ENCODE measurements at places on chromosomes 16 and 17.

DNA sequence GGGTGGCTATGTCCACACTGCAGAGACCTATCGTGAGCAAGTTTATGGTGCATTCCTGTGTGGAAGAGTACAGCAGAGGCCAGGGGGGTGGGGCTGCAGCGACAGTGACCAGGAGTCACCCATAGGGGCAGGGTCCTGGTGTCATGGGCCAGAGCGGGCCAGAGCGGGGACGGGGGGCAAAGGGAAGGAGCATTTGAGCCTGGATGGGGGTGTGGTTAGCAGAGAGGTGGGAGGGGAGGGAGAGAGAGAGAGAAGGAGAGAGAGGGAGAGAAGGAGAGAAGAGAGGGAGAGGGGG is 17.8 kb downstream of the JPH3 start:
- DNase-seq, result no peak

- no peak for DNase-seq
Observed at GRCh38 chr16:4194661-4195060, 47.2 kb downstream of the SRL start.

DNA sequence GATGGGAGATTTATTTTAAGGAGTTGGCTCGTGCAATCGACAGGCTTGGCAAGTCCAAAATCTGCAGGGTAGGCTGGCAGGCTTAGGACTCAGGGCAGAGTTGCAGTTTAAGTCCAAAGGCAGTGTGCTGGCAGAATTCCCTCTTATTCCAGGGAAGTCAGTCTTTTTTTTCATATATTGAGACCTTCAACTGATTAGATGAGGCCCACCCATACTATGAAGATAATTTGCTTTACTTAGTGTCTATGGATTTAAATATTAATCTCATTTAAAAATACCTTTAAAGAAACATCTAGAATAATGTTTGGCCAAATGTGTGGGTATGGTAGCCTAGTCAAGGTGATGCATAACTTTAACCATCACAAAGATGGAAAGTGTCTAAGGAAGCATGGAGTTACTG is 99.8 kb downstream of the CNTNAP4 start:
- no peak for DNase-seq

DNA sequence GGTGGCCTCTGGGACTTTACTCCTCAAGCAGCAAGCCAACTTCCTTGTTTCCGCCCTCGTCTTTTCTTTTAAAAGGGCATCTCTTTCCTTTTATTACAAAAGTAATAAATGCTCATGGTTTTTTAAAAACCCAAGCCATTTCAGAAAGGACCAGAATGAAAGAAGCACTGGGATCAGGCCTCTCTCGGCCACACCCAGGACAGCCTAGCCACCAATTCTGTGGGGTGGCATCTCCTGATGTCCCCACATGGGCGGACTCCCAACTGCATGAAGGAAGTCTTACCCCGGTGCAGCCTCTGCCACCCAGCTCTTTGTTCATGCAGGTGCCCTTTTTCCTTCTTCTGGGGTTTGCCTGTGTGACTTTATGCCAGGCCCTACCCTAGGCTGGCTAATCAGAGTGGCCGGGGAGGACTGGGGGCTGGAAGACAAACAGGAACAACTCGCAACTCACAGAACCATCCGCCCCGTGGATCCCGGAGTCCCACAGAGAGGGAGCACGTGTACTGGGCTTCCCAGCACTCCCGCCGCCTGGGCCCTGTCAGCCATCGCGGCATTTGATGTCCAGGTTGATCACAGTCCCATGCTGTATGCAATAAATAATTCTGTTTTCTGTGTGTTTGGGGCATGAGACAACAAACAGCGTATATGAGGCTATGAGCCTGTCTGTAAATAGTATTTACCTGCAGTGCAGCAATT is 2.6 kb upstream of the RASD1 start:
- DNase-seq, result no peak

GRCh38 chr17:50458270-50458669 is 10.4 kb downstream of the CHAD start:
- DNase-seq, result no peak

GRCh38 chr17:32783602-32784001 is 93.3 kb downstream of the MYO1D start:
- no peak for DNase-seq

DNA sequence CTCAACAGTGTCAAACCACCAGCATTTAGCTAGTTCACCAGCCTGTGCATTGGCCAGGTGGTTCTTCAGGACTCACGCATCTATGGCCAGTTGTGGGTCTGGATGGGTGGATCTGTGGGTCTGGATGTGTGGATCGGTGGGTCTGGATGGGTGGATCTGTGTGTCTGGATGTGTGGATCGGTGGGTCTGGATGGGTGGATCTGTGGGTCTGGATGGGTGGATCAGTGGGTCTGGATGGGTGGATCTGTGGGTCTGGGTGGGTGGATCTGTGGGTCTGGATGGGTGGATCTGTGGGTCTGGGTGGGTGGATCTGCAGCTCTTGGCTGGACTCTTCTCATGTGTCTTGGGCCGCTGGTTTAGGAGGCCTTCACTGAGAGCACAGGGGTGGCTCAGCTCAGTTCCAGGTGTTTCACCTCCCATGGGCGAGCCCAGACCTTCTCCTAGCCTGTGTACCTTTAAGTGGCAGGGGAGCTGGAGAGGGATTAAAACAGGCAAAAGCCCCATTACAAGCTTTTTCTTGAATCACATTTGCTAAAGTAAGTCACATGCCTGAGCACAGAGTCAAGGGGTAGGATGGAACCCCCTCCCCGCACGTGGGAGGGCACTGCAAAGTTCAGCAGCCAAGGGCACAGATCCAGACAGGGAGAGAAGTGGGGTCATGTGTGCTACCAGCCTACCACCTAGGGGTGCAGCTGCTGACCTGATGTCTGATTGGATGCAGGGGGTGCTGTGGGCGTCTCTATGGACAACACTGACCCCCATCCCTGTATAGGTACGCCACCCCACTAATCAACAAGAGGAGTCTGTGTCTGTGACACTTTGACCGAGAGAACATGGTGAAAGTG is 3.4 kb upstream of the NUBP1 start:
- no peak for DNase-seq

- no peak for DNase-seq
Observed at GRCh38 chr17:12734926-12735325, 54.4 kb upstream of the ARHGAP44 start.

GRCh38 chr16:4053301-4053845 is 62.9 kb downstream of the ADCY9 start:
- DNase-seq, result peak; percentile 20

GRCh38 chr17:47692137-47692894 is 1.6 kb upstream of the TBKBP1 start:
- no peak for DNase-seq

DNA sequence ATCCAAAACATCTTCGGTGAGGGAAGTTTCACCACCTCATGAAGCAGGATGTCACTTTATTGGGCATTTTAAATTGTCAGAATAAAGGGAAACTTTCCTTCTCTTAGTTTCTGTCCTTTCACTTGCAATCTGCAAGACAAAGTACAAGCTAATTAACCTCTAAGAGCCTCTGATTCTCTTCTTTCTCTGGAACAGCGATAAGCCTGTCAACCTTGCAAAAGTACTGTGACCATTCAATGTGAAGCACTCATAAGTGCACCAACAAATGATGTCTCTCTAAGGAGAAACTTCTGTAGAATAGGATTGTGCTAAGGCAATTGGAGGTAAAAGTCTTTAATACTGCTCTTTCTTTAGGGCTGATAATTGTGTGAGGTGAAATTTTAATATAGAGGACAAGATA is 1622.3 kb downstream of the CDH8 start:
- no peak for DNase-seq

GRCh38 chr17:71798701-71799100 is 322.1 kb upstream of the SOX9 start:
- no peak for DNase-seq

GRCh38 chr17:48228720-48229119 is 121.2 kb downstream of the SNX11 start:
- no peak for DNase-seq

- no peak for DNase-seq
Observed at GRCh38 chr16:73526011-73526804, 478.3 kb upstream of the ZFHX3 start.

GRCh38 chr16:48535831-48536613 is 74.0 kb downstream of the N4BP1 start:
- DNase-seq, result peak; percentile 24

GRCh38 chr17:43176119-43176570 is 5.1 kb downstream of the NBR1 start:
- DNase-seq, result no peak

GRCh38 chr16:16821261-16821660 is 442.3 kb downstream of the NPIPA7 start:
- DNase-seq, result no peak

DNA sequence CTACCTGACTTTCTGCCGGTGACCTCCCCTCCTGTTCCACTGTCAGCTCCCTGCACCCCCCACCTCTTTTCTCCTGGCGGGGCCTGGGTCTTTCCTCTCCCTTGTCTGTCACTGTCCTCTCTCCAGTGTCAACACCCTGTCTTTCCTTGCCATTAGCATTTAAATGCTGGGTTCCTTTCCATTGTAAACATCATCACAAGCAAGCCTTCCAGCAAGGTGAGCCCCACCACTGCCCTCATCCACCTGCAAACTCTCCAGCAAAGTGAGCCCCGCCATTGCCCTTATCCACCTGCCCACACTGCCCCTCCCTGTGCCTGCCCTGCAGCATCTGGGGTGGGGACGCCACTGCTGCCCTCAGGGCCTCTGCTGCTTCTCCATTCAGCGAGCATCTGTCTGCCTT is 195.0 kb downstream of the ENGASE start:
- no peak for DNase-seq

DNA sequence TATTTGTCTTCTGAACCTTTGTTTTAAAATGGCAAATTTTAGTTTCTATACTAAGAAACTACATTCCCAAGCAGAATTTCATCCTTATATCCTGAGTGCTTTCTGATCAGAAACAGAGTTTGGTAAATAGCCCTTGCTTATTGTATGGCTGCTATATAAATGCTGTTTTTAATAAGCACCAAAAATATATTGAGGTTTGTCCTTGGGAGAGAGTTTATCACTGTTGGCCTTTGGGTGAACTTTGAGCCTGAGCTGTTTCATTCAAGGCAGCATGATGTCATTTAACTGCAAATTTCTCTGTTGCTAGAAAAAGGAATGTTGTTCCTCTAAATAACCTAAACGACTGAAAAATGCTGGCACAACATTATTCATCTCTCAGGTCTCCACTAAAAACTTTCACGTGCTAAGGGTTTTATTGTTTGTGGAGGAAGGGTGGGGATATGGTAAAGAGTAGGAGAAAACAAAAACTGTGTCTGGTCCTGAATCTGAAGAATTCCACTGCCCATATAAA is 334.3 kb upstream of the TBX2 start:
- DNase-seq, result peak; percentile 12

GRCh38 chr17:78112518-78113471 is 15.8 kb downstream of the TMC6 start:
- peak; percentile 12 for DNase-seq

GRCh38 chr17:73592501-73592961 is 51.7 kb downstream of the SDK2 start:
- DNase-seq, result no peak

- no peak for DNase-seq
Observed at GRCh38 chr16:54817940-54818574, 112.6 kb upstream of the IRX5 start.

- DNase-seq, result no peak
Observed at GRCh38 chr16:35200662-35201061, 1741.2 kb downstream of the TP53TG3F start.

- DNase-seq, result no peak
Observed at GRCh38 chr16:57239107-57239506, 6.0 kb upstream of the ARL2BP start.

DNA sequence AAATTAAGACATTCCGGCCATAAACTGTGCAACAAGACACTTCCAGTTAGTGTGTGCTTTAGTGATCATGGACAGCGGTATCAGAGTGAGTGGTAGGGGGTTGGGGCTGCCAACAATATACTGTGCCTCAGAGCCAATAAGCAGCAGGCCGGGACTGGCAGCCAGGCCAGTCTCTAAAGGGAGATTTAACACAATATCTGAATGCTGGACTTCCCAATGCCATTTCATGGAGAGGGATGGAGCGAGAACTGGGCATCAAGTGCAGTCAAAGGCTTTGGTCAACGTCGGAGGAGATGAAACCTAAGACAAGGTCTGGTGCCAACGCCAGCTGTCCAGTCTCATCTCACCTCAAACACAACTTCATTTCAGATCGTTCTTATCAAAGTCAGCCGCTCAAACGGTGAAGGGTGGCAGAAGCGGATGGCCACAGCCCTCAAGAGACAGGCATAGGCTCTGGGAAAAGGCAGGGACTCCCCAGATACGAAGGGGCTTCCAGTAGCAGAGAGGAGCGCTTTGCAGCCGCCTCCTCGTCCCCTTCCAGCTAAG is 935 bp downstream of the USP32 start:
- no peak for DNase-seq

Data from fibroblast of skin of left quadriceps (primary cell).